ENCODE measurements at places on chromosomes 2 and 18.
A peak's percentile ranks its signal among the peaks of the same experiment; 100 is the strongest.

GRCh38 chr2:33217406-33217805 is 259.0 kb upstream of the RASGRP3 start:
- DNase-seq: no peak

DNA sequence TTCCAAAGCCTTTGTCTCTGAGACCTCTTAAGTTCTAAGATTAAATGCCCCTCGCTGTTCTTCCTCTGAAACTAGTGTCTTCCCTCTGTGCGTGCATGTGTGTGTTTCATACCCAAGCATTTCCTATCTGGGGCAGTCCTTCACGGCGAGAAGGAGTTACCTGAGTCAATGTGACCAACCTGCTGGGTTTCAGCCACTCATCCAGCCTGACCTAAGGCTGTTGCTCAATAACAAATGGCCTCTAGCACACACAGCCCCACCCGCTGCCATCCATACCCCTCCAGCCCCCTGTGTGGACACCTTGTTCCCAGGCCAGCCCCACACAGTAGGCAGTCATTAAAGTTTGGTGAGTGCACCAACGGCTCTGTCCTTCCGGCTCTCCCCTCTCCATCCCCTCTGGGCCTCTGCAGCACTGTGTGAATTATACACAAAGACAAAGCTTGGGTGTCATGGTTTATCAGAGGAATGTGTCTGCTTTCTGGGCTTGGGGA is 53.8 kb upstream of the FOSL2 start:
- DNase-seq: no peak

DNA sequence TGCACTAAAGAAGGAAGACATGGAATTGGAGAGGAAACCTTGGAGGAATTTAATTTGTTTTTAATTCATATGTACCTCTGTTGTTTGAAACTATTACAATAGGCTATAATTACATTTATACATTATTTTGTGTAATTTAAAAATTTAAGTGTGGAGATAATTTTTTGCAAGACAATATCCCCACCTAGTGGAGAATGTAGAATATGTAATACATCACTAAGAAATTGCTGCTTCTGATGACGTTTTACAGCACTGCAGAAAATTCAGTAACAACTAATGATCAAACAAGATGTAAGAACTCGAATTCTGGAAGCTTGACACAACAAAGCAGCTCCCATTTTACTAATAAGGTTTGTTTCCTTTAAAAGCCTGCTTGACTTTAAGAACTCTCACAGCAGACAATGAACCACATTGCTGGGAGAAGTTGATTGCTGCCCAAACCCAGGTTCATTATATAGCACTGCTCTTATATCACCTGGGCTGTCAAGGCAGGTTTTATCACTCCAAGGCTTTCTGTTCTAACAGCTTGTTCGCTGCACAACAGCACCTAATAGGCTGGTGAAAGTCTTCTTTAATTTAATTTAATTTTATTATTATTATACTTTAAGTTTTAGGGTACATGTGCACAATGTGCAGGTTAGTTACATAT is 53.4 kb downstream of the THADA start:
- DNase-seq: peak; percentile 85

DNA sequence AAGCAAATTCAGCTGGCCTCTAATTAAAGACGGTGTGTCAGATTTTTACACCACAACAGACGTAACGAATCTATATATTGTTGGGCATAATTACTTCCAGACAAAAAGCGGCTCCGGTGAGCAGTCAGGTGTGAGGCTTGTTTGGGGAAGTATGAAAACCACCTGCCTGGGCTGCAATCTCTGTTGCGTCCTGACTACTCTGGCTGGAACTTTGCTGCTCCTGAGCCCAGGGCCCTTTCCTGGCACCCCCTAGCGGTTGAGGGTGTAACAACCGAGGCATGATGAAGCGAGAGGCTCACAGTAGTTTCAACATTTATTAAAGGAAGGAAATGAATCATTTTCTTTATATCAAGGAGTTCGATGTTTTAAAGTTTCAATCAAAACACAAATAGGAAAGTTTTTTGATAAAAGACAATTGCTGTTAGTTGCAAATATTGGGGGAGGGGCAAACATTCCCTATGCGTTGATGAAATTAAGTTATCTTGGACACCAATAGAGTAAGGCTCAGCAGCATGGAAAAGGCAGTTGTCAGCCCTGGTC is 10.6 kb upstream of the ITGB6 start:
- peak; percentile 89 for DNase-seq

- no peak for DNase-seq
Measured at GRCh38 chr18:60755134-60755533, 382.6 kb upstream of the MC4R start.

DNA sequence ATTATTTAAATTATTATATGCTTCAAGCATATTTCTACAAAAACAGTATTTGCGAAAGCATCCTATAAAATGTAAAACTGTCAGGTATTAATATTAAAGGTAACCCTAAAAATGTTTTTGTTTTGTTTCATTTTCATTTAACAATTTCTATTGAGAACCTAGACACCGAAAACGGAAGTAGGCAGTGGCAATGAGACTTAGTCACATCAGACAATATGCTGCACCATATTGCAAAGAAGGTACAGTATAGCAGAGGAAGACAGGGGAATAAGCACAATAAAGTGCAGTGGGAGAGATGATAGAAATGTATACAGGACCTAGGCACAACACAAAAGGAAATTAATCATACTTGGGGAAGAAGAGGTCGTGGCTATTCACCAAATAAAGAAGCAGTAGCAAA is 12.2 kb downstream of the SCN1A start:
- DNase-seq: no peak

GRCh38 chr2:88442061-88442460 is 10.4 kb downstream of the FOXI3 start:
- DNase-seq: no peak

DNA sequence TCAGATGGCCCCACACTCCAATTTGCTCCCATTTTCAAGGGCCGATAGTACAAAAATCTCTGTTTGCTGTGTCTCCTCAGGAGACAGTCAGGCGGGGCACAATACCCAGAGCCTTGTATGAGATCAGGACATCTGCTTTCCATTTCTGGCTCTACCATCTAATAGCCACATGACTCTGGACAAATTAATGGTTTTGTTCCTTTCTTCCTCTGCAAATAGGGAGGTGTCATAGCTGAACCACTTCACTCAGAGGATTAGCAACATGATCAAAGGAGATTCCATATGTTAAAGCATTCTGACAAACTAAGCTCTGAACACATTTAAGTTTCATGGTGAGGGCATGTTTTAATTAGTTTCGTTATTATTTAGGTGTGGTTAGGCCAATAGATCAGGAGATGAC is 602.1 kb upstream of the SYT4 start:
- DNase-seq: no peak

DNA sequence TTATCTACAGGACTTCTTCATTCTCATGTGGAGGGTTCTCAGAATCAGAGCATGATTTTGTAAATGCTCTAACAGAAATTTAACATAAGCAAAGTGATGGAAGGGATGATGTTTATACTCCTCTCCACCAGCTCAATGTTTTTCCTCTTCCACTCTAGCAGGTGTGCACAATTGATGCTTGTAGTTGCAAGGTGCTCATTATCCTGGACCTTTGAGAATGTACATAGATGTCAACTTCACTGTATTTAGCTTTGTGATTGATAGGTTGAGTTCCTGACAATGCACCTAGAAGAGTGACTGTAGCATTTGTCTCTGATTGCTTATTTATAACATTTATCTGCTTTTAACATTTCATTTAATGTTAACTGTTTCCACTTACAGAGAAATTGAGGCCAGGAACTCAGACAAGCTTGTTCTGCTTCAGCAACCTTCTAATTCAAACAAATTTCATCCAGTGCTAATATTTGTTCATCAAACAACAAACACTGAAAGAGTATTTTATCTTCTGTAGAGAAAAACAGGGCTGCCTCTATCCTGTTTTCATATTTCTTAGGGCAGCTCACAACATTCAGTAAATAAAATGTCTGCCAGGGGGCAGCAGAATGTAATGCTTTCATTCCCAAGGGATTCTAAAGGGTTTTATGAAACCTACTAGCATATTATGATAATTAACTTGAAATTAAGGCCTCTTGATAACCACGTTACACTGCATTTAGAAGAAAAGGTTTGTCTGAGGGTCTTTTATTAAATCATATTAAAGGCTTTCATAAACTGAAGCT is 127.9 kb upstream of the NOL4 start:
- no peak for DNase-seq

DNA sequence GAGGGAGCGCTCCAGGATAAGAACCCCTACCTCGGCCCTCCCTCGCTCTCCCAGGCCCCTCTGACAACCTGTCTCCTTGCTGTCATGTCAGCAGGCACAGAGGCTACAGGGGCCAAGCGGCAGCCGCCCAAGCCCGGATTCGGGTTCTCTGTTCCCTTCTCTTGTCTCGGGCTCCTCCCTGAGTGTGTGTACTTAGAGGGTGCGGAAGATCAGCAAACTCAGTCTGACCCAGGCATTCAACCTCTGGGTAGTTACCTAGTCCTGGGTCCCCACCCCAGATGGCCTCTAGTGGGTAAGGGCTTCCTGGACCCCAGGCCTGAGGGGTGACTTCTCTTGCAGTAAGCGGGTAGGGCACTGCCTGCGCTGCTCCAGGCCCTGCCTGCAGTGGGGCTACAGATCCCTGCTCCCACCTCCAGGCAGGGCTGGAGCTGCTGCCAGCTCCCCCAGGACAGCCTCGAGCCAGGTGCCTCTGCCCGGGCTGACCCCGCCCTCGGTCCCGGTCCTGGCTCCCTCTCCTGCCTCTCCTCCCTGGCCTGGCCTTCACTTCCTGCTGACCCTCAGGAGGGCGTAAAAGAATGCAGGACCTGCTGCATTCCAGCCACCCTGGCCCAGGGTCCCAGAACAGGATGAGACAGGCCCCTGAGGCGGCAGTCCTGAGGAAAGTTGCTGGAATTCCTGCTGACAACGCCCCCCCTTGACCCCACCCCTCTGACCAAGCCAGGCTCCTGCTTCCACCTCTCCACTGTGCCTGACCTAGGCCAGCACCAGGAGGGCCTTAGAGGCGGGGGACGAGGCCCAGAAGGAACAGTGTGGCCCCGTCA is 22.0 kb downstream of the GPC1 start:
- DNase-seq: no peak

- no peak for DNase-seq
Measured at GRCh38 chr18:49619801-49620200, 57.9 kb downstream of the LIPG start.

DNA sequence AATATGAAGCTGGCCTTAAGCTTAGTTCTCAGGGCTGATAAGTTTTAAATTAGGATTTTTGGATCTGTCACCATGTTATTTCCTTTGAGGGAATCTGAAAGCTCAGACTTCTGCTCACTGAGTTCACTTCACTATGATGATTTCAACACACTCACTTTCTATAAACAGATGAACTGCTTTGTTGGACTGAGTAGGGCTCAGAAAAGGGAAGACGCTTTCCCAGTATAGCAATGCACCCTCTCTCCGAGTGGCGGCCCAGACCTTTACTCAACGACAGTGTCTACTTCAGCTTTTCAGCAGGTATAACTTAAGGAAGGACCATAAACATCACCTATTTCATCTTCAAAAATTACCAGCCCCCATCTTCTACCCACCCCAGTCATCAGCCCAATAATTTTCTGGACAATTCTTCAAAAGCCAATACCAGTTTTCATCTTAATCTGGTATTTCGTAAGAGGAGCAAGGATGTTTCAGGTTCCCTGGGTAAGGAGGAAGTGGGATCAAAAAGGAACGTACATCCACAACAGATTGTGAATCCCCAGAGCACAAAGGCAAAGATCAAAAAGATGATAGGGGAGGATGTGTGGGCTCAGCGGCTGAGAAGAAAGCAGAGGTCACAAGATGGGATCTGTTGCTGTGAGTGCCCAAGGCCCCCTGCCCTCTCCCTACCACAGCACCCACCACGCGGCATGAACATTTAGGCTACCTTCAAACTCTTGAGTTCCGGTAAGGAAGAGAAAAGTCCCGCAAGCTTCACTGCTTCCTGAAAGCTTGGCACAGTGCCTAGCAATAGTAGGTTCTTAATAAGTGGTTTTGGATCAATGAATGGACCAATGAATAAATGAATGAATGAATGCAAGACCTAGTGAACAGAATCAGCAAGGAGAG is 41.9 kb downstream of the LPIN2 start:
- peak; percentile 90 for DNase-seq

- DNase-seq: peak; percentile 67
Measured at GRCh38 chr2:12501469-12502158, 215.1 kb upstream of the TRIB2 start.

DNA sequence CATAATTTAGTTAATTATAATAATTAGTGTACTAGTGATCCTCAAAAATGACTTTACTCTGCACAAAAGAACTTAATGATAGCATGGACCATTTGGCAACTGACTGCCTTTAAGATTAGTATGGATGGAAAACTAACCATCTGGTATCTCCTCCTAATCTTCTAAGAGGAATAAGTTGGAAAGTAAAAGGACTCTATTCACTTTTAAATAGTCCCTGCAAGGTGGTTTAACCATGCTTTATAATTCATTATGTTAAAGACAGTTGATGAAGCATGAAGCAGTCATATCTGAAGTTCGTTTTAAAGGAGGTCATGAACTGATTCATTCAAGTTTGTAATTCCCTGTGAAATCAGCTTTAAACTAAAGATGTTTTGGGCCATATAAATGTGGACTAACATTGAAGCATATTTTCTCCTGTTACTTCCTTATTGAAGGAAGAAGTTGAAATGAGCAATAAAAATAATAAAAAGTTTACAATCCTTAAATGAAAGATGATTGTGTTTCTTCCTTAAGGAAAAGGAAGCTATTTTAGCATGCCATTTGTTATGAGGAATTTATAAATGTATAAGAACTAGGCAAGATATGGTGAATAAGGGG is 446.0 kb downstream of the XIRP2 start:
- DNase-seq: no peak

DNA sequence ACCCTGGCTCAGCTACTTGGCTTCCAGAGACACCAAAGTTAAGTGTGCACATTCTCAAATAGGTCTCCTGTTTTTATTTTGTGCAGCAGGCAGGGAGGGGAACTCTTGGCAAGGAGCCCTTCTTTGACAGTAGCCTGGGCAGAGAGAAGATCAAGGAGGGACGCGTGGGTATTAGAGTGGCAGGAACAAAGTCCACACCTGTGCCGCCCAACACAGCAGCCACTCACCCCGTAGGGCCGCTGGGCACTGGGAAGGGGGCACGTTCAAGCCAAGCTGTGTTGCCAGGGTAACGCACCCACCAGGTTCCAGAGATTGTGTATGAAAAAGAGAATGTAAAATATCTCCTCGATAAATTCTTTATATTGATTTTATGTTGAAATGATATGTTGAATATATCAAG is 229.3 kb upstream of the AGAP1 start:
- DNase-seq: no peak

- DNase-seq: peak; percentile 73
Measured at GRCh38 chr2:48120759-48121242, 214.5 kb upstream of the FBXO11 start.

DNA sequence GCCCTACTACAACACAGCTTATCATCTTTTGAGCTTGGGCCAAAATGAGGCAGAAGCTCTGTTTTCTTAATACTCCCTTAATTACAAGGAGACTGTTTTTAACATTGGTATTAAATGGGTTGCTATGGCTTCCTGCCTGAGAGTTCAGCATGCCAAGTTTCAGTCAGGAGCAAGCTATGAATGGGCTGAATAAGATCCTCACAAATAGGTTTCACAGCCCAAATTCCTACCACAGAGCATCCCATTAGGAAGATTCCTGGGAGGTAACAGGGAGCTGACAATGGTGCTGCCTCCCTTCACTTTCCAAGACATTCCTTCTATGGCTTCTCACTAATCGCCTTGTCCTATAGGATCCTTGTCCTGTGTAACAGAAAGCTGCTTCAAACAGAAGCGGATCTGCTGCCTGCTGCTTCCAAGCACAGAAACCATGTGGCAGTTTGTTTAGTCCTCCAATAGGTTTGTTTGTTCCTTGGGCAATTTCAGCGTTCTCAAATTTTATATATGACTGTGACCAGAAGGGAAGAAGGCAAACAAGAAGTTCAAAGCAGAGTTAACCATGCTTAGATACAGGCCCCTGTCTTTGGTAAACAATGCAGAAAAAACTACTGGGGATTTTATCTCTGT is 70.9 kb downstream of the NCKAP5 start:
- DNase-seq: no peak
